ENCODE measurements at places on chromosomes 3 and 15.

GRCh38 chr3:127475975-127476705 lies 114.4 kb downstream of the TPRA1 start:
- no peak for DNase-seq

GRCh38 chr3:134090031-134090430 lies 60.3 kb upstream of the SLCO2A1 start:
- DNase-seq: no peak

GRCh38 chr3:184620475-184621119 lies 59.0 kb downstream of the EPHB3 start:
- DNase-seq: no peak

- DNase-seq: no peak
These were observed 40.5 kb downstream of the IL5RA start for GRCh38 chr3:3069723-3070122.

DNA sequence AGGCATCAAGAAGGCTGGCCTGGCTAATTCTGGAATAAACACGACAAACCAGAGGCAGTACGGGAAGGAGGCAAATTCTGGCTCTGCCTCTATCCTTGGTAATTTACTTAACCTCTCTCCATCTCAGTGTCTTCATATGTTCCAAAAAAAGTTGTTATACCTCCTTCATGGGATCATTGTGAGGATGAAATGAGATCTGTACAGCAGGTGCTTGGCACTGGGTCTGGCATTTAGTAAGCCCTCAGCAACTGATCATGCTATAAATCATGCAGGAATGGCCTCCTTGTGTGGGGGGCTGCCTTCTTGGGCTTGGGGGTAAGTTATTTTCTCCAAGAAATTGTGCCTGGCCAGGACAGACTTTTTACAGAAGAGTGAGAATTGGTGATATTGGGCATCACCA lies 38.3 kb upstream of the TRA2B start:
- no peak for DNase-seq

DNA sequence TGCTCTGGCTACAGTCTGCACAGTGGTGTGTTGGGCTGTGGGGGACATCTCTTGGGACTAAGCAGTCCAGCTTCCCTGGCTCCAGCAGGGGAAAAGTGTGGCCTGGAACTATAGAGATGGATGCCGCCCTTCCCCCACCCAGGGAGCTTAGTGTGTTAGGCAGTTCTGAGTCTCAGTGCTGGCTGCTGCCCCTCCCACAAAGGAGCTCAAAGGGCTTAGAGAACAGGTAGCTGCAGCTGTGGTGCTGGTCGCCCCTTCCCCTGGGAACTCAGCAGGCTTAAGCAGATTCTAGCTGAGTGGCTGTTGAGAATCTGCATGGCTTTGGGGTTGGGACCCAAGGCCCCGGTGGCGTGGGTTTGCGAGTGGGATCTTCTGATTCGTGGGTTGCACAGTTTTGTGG lies 190.8 kb downstream of the PDCD6IP start:
- DNase-seq: no peak

DNA sequence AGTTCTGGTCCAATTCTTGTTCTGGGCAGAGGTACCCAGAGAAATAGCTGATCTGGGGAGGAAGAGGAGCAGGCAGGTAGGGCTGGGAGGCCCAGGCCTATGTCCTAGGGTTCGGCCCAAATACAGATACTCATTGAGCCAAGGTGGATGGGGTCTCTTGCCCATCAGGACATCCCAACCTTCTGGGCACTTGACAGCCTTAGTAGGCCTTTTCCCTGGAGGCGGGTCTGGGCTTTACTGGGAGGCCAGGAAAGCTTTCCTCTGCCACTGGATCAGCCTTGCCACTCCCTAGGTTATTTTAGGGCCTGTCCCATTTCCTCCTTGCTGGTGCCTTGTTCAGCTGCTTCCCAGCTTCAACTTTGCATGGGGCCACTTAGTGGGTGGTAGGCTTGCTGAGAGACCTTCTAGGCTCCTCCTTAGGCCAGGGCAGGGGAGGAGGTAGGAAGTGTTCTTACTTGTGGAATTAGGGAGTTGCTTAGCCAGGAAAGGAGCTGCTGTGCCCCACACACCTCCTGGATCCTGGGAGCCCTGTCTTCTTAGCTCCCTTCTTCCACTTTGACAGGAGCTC lies 9.7 kb downstream of the TEX264 start:
- no peak for DNase-seq

DNA sequence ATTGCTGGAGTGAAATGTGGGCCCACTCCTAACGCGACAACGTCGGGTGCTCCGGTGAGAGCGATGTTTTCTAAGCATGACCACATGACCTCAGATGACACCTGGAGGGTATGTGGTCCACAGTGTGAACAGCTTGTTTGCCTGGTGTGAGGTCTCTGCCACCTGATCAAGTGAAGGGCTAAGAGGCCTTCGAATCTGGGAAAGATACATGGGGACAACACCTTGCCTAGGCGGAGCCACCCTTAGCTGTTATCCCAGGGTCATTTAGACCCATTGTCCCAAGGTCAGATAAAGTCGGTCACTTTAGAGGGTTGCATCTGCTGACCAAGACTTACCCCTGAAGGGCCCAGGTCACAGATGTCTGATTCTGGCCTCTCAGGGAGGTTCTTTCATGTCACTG lies 34.9 kb upstream of the ALDH1A3 start:
- DNase-seq: no peak

- DNase-seq: peak; percentile 1
These were observed 293.3 kb downstream of the MEX3B start for GRCh38 chr15:81752546-81752942.

DNA sequence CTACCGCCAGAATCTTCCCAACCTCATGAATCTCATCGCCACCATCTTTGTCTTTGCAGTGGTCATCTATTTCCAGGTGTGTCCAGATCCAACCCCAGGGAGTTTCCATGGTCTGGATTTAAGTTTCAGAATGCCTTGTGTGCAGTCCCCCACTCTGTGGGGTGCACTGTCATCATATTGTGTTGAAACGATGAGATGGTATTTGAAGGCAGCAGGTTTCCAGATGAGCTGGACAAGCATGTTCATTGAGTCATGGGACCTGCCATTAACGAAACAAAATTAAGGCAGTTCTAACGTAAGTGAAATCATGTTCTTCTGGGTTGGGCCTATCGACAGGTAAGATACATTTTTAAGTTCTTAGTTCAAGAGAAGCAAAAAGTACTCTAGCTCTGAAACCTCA lies 12.7 kb downstream of the SEC61A1 start:
- DNase-seq: no peak

DNA sequence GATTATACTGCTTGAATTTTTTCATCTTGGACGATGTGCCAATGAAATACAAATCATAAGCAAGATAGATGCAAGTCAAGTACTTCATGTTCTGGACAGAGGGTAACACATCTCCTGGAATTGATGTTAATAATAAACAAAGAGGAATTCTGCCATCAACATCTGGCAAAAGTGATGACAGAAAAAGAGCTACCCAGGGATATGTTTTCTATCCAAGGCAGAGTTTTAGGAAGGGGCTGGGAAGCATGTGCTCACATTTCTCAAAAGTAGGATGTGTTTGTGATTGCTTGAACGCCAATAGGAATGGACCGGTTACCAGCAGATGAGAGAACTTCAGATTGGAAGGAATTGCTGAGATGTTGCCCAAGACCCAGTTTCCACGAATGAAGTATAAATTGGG lies 242.6 kb upstream of the AGTR1 start:
- DNase-seq: no peak

DNA sequence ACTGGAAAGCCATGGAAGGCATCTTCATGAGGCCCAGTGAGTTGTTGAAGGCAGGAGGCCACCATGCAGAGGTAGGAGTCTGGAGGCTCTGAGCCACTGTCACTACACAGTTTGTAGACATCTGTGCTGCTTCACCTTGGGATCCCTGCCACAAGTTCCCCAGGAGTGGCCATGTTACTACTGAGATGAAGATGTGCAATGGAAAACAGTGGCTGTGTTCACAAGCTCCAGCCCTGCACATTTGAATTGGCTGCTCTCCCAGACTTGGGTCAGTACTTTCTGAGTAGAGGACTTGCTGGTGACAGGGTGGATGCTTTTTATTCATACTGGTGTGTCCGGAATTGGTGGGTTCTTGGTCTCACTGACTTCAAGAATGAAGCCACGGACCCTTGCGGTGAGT lies 86.9 kb upstream of the C15orf39 start:
- no peak for DNase-seq

DNA sequence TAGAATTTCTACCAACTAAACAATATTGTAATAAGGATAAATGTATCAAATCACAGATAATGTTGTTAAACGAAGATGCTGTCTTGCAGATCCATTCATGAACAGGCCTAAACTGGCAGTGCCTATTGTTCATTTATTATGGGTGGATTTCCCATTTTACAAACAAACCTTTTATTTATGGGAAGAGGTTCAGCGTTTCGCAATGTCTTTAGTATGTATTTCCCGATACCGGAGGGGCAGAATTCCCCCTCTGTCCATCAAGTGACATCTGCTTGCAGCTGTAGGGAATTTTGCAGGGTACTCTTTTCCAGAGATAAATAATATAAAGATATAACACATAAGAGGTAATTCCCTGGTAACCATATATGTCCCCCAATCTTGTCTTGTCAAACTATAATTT lies 5.7 kb downstream of the CEP19 start:
- DNase-seq: no peak

GRCh38 chr15:80932513-80932815 lies 57.2 kb downstream of the MESD start:
- no peak for DNase-seq

DNA sequence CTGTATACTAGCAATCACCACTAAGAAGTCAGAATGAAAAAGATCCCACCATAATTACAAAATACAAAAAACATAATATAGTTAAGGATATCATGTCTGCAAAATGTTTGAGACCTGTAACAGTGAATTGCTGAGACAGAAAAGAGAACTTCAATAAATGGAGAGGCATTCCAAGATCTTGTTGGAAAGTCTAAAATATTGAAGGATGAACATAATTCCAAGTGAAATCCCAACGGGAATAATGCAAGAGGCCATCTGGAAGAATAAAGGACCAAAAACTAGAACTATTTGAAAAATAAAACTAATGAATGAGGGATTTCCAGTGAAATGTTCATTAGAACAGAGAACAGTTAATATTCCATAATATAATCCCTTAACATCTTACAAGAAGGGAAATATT lies 110.9 kb downstream of the COL6A6 start:
- no peak for DNase-seq

All from CD4-positive, alpha-beta T cell treated with Interleukin-6 for 4 hours (primary cell).